ENCODE measurements at places on chromosomes 2 and 18.

DNA sequence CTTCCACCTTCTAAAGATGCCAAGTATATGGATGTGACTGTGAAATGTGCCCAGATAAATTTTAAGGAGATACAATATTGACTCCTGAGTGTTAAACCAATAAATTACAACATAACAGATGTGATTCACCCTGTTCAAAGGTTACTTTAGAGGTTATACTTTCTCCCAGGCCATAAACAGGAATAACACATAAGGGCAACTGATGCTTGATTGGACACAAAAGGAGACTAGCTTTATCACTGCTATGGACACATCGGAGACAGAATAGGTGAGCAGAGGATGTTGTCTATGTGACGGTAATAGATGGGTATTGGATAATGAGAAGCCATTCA, 31.9 kb upstream of the SLC25A52 start:
- no peak for DNase-seq

- no peak for DNase-seq
These were observed 76.9 kb downstream of the USP40 start for GRCh38 chr2:233489666-233490065.

DNA sequence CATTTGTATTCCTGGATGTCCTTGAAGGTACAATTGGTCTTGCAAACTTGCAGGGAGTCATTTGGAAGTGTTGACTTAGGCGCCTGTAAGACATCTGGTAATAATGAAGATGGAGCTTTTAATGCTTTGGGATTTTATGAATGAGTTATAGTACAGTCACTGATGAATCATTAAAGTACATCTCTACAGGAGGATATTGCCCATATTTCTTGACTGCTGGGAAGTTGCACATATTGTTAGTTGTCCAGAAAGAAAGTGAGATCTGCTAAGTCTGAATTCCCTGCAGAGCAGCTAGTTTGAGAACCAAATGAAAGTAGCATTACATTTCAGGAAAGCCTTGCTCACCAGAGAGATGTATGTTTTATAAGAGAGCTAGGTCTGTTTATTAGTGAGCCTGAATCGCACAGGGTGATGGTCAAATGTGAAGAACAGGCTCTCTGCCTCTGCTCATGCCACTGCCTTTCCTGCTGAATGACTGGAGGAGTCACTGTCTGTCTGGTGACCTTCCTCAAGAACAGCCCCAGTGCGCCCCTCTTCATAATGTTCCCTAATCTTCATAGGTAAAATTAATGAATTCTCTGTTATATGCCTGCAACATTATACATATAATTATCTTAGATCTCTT, 138.9 kb upstream of the KLHL14 start:
- DNase-seq: no peak

DNA sequence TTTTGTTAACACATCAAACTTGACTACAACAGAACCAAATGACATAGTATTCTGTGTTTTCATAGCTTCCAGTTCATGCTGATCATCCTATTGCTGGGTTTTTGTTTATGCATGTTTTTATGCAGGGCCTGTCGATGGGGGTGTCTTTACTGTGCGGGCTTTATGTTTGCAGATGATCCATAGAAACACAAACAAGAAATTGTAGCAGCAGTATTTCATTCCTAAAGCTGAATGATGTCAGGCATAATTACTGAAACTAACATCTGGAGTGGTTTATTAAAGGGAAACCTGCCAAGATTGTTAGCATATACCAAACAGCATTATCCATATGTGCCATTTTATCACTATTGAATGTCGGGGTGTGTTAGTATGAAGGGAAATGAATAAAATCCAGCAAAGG, 129.7 kb downstream of the PTPRM start:
- no peak for DNase-seq

DNA sequence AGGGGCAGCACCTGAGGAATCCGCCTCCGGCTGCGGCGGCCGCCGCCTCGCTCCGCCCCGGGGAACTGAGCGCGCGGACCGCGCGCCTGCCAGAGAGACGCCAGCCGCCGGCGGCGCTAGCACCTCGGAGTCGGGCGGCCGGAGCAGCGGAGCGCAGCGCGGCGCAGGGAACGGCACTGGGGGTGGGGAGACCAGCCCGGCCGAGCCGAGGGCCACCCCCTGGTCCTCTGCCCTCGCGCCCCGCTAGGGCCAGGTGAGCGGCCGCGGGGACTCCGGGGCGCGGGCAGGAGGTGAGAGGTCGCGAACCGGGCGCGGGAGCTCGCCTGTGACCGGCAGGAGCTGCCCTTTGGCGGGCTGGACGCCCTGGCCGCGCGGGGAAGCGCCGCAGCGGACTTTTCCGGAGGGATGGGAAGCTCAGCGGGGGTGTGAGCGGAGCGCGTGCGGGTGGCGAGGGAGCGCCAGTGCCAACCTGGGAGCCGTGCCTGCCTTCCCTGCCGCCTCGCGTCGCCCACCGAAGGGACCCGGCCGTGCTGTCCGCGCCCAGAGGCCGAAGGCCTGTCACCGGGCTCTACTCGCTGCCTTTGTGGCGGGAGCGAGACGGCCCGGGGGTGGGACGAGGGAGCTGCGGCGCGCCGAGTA, at the start of gene GREB1L:
Gene GREB1L (plus strand): TSS at position 92 of the 639 bp plus-strand sequence. CDS start 141,287 bp downstream, outside the sequence.
- peak; percentile 9 for DNase-seq

- DNase-seq: peak; percentile 16
These were observed 25.7 kb downstream of the MAP4K3 start for GRCh38 chr2:39411181-39411944.

GRCh38 chr18:78643004-78643403, 336.6 kb upstream of the SALL3 start:
- peak; percentile 98 for DNase-seq

GRCh38 chr2:222353993-222354392, 55.2 kb upstream of the PAX3 start:
- no peak for DNase-seq

GRCh38 chr18:13520306-13520705, 206.1 kb downstream of the FAM210A start:
- DNase-seq: no peak

DNA sequence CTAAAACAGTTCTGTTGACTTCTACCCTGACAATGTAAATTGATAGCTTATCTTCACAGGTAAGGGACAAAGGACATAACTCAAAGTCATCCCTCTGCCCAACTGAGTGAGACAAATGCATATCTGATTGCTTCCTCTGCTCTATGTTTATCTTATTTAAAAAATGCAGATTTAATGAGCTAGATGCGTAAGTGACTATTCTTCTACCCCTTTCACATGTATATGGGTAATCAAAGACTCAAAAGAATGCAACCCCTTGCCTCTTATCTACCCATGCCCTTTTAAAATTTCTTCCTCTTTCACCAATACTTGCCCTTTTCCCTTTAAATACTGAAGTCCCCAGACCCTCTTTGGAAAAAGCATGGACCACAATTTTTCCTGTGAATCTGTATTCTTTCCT, 253.4 kb downstream of the WDPCP start:
- DNase-seq: no peak

DNA sequence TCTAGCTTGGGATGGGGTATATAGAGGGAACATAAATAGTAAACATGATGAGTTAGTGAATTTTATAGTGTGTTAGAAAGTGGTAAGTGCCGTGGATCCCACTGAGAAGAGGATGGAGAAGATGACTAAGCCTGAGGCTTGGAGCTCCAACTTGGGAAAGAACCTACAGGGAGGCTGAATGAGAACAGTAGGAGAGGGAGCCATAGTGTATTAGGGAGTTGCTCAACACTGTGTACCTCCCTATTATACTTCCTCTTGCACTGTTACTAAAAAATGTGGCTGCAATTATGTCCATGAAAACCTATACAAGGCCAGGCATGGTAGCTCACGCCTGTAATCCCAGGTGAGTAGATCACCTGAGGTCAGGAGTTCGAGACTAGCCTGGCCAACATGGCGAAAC, 2.9 kb upstream of the SLC19A3 start:
- DNase-seq: no peak

DNA sequence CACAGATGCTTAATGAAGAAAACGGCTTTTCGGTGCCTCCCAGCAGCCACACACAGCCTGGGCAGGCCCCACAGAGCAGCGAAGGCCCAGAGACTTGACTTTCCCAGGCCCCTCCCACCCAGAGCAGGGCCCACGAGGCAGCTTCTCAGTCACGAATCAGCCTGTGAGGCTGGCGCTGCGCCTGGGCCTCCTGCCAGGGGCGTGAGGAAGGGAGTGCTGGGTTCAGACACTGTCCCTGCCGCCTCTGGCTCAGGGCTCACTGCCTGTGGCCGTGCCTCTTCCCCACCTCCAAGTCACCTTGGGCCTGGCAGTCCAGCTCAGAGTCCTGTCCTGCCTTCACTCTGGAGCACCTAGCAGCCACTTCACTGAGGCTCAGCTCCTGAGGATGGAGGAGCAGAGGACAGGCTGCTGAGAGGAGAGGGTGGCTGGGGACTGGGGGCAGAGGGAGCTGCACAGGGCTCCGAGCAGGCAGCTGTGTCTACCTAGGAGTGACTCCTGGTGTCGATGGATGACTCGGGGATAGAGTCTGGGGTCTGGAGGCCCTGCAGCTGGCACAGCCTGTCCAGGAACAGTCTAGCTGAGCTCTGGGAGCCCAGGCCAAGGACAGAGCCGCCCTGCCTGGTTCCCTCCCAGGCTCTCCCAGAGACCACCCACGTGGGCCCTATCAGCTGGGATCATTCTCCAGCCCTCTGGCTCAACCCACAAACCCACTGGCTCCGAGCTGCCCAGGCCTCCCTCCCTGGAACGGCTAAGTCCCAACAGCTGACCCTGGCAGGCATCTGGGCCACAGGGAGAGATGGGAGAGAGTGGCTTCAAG, 36.4 kb upstream of the FOSL2 start:
- peak; percentile 45 for DNase-seq

GRCh38 chr2:24580561-24580960, 89.5 kb downstream of the NCOA1 start:
- no peak for DNase-seq

DNA sequence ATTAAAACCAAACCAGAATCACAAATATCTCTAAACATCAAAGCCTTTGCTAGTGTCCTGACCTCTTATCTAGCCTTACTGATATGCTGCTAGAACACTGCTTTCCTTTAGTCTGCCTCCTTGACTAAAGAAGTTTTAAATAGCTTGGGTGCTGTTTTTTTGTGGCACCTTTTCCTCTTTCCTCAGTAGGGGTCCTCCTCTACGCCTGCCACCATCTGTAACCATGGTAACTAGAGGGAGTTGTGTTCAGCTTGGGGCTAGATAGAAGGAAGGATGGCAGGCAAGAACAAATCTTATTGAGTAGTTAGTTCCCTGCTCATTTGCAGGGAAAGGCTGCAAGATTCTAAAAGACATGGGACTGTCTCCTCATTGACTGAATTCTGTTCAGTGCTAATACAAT, 86.0 kb downstream of the TAF4B start:
- DNase-seq: no peak

DNA sequence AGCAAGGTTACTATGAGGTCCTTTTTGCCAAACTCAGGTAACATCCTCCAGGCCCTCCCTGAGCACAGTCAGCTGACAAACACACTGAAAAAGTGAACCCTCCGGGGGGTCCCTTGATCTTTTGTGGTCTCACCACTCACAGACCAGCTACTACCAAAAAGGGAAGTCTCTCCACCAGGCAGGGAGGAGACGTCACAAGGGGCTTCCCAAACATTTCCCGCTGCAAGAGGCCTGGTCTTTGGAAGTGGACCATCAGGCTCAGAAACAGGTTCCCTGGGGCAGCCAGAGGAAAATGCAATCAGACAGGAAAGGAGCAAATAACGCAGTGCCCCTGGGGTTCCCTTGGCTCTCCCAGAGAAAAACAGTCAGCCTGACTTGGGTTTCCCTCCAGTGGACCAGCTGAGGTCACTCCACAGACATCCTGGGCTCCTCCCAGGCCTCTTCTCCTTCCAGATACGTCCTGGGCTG, 38.7 kb upstream of the POMC start:
- DNase-seq: peak; percentile 9

GRCh38 chr2:115327061-115327460, 884.6 kb downstream of the DPP10 start:
- DNase-seq: no peak

DNA sequence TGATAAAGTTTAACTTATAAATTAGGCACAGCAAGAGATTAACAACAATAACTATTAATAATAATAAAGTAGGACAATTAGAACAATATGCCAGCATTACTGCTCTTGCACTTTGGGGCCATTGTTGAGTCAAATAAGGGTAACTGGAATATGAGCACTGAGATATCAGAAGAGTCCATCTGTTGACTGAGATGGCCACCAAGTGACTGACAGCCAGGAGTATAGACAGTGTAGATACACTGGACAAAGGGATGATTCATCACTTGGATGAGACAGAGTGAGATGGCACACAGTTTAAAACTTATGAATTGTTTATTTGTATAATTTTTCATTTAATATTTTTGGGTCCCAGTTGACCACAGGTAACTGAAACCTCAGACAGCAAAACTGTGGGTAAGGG, 20.0 kb downstream of the NAB1 start:
- DNase-seq: no peak

- peak; percentile 95 for DNase-seq
These were observed 93.4 kb downstream of the DOCK10 start for GRCh38 chr2:224948859-224949258.

GRCh38 chr2:46076875-46077274, 220.3 kb upstream of the EPAS1 start:
- no peak for DNase-seq

GRCh38 chr2:123532994-123533393, 492.1 kb upstream of the CNTNAP5 start:
- DNase-seq: no peak

DNA sequence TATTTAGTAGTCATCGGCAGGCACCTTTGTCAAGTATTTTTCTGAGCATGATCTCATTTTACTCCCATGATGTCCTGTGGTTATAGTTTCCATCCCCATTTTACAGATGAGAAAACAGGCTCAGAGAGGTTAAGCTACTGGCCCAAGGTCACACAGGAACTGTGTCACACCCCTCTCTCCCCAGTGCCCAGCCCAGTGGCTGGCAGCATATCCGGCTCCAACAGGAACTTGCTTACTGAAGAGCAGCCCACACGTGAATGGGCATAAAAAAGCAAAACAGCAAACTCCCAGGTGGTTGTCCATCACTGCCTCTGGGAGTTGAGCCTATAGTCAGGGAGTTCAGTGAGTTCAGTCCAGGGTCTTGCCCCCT, 8.3 kb upstream of the KLF11 start:
- DNase-seq: no peak

GRCh38 chr18:67517444-67517765, 885 bp upstream of the DSEL start:
- no peak for DNase-seq

- DNase-seq: no peak
These were observed 53.1 kb downstream of the APOB start for GRCh38 chr2:20990442-20991430.

GRCh38 chr2:11329776-11330175, 14.7 kb downstream of the ROCK2 start:
- peak; percentile 12 for DNase-seq

DNA sequence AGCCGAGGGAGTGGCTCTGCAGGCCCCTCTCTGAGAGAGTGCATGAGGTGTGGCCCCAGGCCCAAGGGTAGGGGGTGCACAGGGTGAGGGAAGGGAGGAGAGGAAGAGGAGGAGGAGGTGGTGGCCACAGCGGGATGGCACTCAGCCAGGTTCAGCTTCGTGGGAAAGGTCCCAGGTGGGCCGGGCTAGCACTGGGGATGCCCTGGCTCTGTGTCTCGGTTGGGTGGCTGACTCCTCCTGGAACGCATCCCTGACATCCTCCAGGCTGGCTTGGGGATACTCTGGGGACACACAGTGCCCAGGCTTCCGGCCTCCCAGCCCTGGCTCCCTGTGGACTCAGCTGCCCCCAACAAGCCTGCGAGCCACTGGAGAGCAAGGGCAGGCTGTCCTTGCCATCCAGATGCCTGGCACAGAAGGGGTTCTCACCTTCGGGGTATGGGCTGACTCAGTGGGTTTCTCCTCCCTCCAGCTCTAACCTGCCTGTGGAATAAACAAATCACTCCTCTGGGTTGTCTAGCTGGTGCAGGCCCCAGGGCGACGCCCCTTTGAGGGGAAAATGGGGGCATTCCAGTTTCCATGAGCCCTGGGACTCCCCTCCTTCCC, 582 bp upstream of the ZAP70 start:
- DNase-seq: no peak

GRCh38 chr2:47002480-47003381, 87.1 kb upstream of the MCFD2 start:
- DNase-seq: peak; percentile 87

Measured in MV-4-11 (cell line).